Stimulated activated CD4-positive, alpha-beta T cell treated with anti-CD3 and anti-CD28 coated beads, Interleukin-1b, Interleukin-23, amount 100 ng/mL, for 1 hour (primary cell): ENCODE measurements at places on chromosomes 1 and 21.
A peak's percentile ranks its signal among the peaks of the same experiment; 100 is the strongest.

GRCh38 chr21:20802201-20802600 is 196.0 kb upstream of the NCAM2 start:
- DNase-seq = no peak

DNA sequence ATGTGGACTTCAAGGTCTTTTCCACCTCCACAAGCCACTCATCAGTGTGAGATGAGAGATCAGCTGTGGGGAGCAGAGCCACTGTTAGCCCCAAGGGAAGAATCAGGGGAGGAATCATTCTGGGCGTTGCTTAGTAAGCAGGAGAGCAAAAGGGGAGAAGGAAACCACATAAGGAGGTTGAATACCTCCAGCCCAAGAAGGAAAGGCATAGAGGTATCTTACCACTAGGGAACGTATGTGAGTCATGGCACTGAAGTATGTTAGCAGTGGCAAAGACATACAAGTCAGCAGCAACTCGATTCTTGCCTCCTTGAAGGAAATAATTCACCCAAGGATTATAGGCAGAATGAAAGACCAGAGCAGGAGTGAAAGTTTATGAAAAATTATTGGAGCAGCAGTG is 31.6 kb upstream of the SLC5A9 start:
- no peak for DNase-seq

- DNase-seq = no peak
Measured at GRCh38 chr1:17606826-17607440, 67.4 kb downstream of the ARHGEF10L start.

DNA sequence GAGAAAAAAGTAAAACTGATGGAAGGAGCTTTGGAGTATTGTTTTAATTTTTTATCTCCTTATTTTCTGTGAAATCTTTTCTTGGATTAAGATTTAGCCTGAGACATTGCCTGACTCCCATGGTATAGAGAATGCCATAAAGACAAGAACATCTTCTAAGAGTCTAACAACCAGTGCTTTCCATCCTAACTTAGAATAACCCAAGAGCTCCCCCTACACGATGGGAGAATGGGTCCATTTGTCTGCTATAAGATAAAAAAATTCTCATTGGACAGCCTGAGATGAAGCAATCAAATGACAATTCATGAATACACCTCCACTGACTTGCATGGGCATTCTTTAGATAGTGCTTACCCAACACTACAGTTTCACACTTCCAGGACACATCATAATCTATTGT is 478.1 kb downstream of the TTLL7 start:
- DNase-seq = no peak

DNA sequence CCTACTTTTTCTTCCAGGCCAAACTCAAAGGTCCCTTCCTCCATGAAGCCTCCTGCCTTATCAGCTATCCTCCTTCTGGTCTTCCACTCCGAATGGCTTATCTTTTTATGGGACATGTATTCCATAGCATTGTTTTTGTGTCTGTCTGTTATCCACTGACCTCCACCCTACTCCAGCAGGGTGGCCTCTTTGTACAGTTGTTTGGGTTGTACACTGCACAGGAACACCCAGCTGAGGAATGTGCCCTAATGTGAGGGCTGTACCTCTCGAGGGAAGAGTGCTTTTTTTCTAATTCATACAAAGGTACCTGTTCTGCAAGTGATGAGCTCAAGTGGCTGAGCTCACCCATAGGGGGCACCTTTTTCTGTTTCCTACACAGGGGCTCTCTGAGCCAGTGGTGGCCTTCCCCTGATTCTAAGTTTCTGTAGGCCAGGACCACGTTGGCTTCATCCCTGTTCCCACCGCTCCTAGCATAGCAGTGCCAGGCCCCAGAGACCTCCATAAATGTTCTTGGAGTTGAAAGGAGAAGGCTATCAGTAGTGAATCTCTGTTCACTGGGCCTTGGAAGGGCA is 108.2 kb downstream of the FOXD2 start:
- no peak for DNase-seq

DNA sequence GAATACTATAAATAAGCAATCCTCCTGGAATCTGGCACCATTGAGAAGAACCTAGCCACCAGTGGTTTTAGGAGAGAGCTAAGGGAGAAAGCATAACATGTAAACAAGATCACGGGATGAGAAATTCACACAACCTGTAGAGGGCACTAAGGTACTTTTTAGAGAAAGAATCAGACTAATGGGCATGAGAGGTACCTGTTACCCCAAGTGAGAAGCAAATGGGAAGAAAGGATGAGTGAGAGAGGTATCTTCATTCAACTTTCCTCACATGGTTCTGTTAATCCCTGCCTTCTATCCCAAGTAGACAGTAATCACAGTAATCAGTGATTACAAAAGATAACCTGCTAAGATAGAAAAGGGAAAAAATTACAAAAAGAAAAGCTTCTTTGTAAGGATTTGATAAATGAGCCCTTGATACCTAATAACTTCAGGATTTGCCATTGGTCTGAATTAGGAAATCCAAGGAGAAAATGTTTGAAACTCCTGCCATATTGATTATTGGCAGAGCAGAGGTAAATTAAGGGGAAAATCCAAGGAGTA is 251.1 kb upstream of the ADGRL2 start:
- DNase-seq = no peak

GRCh38 chr1:89611721-89612120 is 21.2 kb upstream of the LRRC8C start:
- DNase-seq = no peak

GRCh38 chr1:29202053-29202452 is 20.4 kb upstream of the SRSF4 start:
- no peak for DNase-seq

DNA sequence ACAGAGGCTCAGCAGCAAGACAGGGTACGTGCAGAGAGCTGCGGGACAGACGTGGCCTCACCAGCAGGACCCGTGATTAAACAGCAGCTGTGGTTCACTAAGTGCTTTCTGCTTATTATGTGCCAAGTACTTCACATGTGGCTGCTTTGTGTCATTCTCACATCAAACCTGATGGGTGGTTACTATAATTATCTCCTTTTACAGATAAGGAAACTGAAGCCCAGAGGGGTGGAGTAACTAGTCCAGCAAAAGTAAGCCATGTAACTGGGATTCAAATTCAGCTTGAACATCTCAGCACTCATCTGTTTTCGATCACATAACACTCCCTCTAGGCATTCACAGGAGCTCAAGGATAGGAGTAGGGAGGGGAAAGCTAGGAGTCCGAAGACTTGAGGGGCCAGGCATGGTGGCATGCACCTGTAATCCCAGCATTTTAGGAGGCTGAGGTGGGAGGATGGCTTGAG is 50.8 kb upstream of the CLIC4 start:
- no peak for DNase-seq

DNA sequence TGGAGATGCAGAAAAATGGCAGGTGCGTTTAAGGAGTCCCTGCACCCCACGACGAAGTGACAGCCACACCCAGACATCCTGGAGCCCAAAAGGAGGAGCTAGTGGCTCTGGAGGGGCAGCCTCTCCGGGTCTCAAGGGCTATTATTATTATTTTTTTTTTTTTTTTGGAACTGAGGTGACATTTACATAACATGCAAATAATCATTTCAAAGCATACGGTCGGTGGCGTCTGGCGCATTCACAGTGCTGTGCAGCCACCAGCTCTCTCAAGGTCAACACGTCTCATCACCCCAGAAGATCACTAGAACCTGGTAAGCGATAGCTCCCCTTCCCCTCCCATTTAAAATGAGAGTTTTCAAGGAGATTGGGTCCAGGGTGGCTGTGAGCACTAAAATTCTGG is 67.5 kb upstream of the PDE9A start:
- no peak for DNase-seq

- no peak for DNase-seq
Measured at GRCh38 chr1:39816415-39817090, 27.9 kb upstream of the BMP8B start.

DNA sequence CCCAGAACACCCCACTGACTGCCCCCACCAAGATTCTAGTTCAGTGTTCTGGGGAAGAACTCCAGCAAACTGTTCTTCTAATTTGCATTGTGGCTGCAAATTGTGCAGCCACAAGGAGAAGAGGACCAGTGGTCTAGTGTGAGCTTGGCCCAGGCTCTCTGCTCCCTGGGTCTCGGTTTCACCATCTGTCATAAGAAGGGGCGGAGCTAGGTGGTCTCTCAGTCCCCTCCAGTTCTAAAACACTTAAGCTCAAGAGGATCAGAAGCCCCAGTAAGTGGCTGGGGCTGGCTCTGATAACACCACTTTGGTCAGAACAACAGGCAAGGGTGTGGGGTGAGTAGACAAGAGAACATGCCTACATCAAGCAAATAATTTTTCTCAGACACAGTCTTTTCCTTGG is 99.9 kb downstream of the BEND5 start:
- no peak for DNase-seq

GRCh38 chr1:147479864-147480564 is 61.3 kb upstream of the BCL9 start:
- no peak for DNase-seq

- DNase-seq = no peak
Measured at GRCh38 chr1:247854899-247855545, 2.0 kb upstream of the TRIM58 start.

DNA sequence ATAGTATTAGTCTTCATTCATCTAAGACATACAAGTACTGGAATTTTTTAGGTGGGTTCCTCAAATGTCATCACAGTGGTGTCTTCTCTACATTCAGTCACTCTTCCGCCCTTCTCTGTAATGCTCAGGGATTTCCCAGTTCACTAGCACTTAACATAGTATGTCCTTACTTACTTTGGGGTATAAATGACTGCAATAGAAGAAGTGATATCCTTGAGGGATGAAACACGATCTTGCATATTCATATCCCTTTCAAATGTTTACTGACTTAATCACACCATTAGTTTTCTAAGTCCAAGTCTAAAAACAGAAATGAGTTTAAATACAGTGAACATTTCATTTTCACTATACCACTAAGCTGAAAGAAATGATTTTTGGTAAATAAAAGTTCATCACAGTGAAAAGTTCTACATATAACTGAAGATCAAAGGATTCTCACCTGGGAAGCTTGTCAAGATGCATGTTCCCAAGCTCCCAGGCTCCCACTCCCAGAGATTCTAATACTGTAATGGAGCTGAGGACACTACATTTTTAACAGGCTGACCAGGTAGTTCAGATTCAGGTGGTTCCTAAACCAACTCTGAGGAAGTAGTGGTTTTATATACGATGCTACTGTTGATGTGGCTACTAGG is 29.7 kb downstream of the MRPL39 start:
- DNase-seq = no peak

GRCh38 chr1:228463559-228464455 is 23.4 kb upstream of the RNF187 start:
- DNase-seq = no peak

GRCh38 chr1:113929750-113930498 is 800 bp downstream of the HIPK1 start:
- DNase-seq = peak; percentile 26
